ENCODE measurements at places on chromosomes 1 and 21. TPM values are rescaled to one million over a fixed set of nuclear protein-coding genes. Genes with fewer than 3 reads are reported as not detected.

GRCh38 chr1:23178950-23179349 lies 10.3 kb upstream of the LUZP1 start:
- no peak for DNase-seq

- no peak for DNase-seq
Observed at GRCh38 chr21:39054066-39054465, 129.2 kb downstream of the PSMG1 start.

DNA sequence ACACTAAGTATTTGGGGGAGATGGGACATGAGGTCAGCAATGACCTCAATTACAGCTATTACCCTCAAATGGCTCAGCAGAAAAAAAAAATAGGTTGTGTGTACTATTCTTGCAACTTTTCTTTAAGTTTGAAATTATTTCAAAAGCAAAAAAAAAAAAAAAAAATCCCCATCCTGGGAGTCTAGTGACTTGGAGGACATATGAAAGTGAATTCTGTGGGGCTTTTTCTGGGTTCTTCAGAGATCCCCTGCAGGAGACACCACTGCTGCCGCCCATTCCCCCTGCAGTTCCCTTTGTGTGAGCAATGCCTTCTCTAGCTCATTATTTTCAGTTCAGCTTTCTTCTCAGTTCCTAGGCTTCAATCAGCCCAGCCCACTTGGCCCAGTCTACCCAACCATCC lies 16.7 kb downstream of the HSD11B1 start:
- no peak for DNase-seq

- DNase-seq, result no peak
Observed at GRCh38 chr1:209051570-209051969, 531.9 kb upstream of the CAMK1G start.

Gene HAO2
- 5.8 TPM for total RNA-seq

Gene CFAP107
- total RNA-seq, result not detected

All from thymus (tissue), 14 donors.